HFFc6 (cell line): ENCODE measurements at places on chromosomes 16 and 17.

DNA sequence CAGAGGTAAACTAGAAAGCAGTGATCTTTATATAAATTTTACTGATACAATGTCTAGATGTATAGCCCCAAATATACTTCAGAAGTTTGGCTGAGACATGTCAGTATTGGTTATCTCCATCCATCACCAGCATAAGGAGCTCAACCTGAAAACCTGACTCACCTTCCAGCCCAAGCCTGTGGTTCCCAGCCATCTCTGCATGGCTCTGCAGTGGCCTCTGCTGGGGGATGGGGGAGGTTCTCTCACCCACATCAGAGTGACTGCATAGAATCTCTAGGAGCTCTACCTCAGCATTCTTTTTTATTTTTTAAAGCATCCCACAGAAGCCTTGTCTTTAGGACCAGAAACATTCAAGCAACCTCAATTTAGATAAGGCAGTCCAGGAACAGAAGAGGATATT is 27.3 kb downstream of the USP7 start:
- DNase-seq = peak; percentile 31

GRCh38 chr16:48365025-48365600 is 20.1 kb downstream of the SIAH1 start:
- DNase-seq = no peak

DNA sequence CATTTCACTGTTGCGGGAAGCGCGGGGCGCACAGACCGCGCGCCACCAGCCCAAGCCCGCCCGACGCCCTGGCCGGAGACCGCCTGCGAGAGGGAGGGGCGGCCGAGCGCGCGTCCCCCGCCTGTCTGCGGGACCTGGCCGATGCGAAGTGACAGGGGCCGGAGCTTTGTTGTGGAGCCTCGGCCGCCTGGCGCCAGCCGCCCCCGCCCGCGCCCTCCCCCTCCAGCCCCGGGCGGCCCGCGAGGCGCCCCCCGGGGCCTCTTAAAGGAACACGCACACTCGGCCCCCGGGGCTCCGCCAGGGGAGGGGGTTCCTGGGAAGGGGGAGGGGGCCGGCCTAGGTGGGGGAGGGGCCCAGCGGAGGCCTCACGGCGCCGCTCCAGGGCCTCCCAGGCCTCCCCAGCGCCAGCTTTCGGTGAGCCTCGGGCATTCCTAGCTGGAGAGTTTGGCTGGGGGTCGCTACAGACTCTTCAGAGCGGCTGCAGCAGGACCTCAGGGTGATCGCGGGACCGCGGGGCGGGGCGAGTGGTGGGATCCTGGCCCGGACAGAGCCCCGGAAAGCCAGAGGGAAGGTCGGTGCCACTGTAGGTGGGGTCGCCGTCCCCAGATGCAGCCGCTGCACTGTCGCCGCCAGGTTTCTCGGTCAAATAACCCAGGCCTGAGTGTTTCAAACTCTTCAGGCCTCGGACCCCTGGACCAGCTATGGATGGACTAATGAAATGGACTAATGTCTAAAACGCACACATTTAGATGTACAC is 2.4 kb upstream of the TBX2 start:
- no peak for DNase-seq

DNA sequence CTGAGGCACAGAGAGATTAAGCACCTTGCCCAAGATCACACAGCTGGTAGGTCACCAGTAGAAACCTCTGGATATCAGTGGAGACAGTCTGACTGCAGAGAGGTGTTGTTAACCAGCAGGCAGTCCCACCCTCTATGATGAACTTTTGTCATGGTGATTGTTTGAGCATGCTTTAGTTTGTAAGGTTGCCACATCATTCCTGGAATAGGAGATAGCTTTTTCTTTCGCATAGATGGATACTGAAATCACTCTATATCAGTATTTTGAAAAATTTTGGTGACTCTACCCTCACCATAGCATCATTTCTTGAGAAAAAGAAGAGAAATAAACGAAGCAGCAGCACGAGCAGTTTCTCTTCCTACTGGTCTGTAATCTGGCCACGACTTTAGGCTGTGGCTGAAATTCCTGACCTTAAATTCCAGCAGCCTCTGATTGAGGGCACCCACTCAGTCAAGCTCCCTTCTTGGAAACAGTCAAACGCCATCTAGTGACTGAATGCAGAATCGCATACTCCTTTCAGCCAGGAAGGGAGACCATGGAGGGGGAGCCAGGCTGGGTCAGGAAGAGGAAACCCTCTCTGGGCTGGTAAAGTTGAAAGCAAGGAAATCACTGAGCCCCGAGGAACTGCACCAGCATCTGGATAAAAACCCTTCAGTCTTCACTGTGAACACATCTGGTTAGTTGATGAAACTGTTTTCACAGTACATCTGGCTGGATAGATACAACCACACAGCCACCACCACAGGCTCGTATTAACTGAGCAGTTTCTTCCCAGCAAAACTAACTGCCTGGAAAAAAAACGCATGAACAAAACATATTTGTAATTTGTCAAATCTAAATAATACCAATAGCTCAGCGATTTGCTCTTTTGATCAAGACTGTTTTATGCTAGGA is 108.5 kb upstream of the XYLT1 start:
- peak; percentile 85 for DNase-seq
